GM23248 (cell line): ENCODE measurements at places on chromosomes 3 and 15. TPM values are rescaled to one million over a fixed set of nuclear protein-coding genes. Genes with fewer than 3 reads are reported as not detected.

Gene SLC12A1
- not detected in 2 replicates for polyA plus RNA-seq

DNA sequence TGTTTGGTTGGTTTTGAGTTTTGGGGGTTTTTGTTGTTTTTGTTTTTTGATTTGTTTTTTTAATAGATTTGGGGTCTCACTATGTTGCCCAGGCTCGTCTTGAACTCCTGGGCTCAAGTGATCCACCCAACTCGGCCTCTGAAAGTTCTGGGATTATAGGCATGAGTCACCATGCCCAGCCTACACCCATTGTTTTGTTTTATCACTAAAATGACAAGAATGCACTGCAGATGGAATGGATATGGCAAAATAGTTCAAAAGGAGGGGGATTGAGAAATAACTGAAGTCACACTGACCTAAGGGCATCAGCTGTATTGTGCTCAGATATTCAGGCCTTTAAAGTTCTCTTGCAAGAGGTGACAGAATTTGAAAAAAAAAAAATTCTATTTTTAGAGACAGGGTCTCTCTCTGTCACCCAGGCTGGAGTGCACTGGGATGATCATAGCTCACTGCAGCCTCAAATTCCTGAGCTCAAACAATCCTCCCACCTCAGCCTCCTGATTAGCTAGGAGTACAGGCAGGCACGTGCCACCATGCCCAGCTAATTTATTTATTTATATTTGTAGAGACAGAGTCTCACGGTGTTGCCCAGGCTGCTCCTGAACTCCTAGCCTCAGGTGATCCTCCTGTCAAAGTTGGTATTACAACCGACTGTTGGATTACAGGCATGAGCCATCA is 4.4 kb upstream of the RASA2 start:
- DNase-seq = peak; percentile 84

DNA sequence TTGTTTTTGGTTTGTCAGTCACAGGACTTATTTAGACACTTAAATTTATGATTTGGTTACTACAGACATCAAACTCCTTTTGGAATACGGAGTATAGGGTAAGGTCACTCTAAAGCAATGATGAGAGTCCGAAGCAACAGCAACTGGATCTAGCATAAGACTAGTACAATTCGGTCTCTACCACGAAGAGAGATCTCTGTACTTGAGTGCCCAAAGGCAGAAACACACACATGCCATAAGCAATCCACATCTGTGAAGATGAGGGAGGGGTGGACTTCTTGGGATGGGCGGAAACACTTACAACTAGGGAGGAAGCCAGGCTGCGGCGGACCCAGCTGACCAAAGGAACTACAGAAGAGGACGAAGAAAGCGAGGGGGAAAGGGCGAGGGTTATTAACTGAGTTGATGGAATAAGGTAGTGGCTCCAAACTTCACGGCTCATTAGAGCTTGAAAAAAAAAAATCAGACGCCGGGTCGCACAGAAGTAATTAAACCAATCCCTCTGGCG is 595 bp downstream of the DPH6 start:
- peak; percentile 67 for DNase-seq

Gene SCN11A
- not detected in 2 replicates for polyA plus RNA-seq

Gene C3orf70
- polyA plus RNA-seq = not detected in 2 replicates

GRCh38 chr3:8112587-8112986 is 389.0 kb upstream of the LMCD1 start:
- DNase-seq = no peak

Gene REC114
- not detected in 2 replicates for polyA plus RNA-seq

Gene TIMP4
- polyA plus RNA-seq = 0.27 TPM in 1 of 2 replicates, not detected in the other

GRCh38 chr3:120425572-120426250 is 25.1 kb downstream of the FSTL1 start:
- DNase-seq = peak; percentile 88

GRCh38 chr3:138646513-138646912 is 37.9 kb downstream of the FAIM start:
- no peak for DNase-seq

DNA sequence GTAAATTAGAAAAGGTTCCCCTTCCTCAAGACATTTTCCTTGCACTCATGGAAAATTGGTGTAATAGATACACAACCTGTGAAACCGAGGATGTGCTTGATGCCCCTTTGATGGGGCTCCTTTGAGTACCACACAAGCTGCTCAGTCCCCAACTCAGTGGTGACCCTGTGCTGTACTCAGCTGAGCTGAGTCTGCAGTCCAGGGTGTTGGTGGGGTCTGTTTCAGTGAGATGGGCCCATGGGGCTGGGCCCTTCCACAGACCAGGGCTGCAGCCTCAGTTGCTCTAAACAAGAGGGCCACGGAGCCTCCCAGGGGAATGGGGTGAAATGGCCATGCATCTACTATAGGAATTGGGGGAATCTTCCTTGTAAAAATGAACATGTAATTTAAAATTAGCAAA is 39.3 kb downstream of the KY start:
- DNase-seq = no peak

GRCh38 chr3:98482717-98483482 is 14.6 kb upstream of the OR5K2 start:
- no peak for DNase-seq

- no peak for DNase-seq
These were observed 262.1 kb downstream of the IGSF11 start for GRCh38 chr3:118772547-118773011.

Gene CCDC33
- not detected in 2 replicates for polyA plus RNA-seq

DNA sequence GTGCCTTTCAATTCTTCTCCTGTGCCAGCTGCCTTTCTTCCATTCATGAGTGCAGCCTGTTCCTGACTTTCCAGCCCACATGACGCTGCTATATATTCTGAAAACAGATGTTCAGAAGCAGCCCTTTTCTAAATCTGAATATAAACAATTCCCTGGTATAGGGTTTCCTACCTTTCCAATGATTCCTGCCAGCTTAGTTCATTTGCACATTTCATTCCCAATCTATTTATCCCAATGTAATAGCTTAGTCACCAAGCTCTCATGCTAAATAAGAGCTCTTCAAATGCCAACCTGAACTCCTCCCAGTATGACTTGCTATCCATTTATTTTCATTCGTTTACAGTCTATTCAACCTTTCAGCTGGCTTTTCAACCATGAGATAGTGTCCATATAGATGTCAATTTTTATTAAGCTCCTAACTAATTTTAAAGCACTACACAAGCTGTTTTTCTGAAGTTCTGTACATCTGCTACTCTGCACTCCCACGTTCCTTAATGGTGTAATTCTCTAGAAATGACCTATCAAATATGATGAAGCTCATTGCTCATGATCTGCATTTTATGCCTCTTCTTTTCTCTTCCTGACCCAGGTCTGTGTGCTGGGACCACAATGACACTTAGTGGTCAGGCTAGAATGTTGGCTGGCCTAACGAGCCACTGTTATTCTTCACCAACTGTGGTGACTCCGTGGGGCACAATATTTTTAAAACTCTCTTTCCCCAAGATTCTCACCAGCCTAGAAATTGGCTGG is 605.0 kb upstream of the TBL1XR1 start:
- peak; percentile 59 for DNase-seq

Gene SH2D7
- not detected in 2 replicates for polyA plus RNA-seq

GRCh38 chr15:100809151-100809550 is 70.5 kb upstream of the ALDH1A3 start:
- peak; percentile 16 for DNase-seq

GRCh38 chr3:183265157-183265642 is 12.1 kb downstream of the B3GNT5 start:
- no peak for DNase-seq

GRCh38 chr3:112056451-112056929 is 22.0 kb downstream of the TMPRSS7 start:
- peak; percentile 87 for DNase-seq

GRCh38 chr3:180888992-180889560 is 23.4 kb upstream of the FXR1 start:
- no peak for DNase-seq

Gene CHRM5
- polyA plus RNA-seq = 0.05 TPM in 1 of 2 replicates, not detected in the other

DNA sequence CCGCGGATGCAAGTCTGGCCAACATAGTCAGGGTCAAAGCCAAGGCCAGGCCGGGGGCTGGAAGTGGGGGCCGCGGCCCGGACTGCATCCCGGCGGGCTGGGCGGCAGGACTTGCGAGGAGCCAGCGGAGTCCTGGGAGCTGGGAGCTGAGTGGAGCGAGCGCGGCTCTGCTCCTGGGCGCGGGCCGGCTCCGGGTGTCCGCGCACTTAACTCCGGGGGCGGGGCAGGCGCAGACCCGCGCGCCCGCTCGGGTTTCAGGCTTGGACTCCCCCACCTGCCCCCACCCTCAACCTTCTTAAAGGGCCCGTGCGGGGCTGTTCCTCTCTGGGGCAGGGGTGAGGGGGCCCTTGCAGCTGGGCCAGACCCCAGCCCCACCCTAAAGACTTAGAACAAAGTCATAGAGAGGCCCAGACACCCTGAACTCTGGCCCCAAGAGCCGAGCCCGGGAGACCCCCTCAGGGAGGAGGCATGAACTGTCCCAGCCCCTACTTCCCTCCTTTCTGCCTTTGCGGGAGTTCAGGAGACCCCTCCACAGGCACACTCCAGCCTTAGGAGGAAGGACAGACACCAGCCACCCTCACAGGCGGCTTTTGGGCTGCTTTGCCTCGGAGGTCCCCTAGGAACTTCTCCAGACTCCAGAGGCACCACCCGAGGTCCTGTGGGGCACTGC is at the start of gene CSPG4:
CSPG4 (minus strand) TSS at position 181 of the 670 bp plus-strand sequence; CDS start at position 88, 93 bp downstream.
- peak; percentile 90 for DNase-seq

Gene SPINK8
- not detected in 2 replicates for polyA plus RNA-seq

GRCh38 chr3:10085738-10086137 is 22.3 kb downstream of the FANCD2OS start:
- DNase-seq = no peak

GRCh38 chr3:32180141-32180784 is 58.2 kb upstream of the CMTM8 start:
- DNase-seq = no peak

Gene CA12
- polyA plus RNA-seq = 40.9 and 42.1 TPM in 2 replicates

Gene ST3GAL6
- 0.56 and 1.9 TPM in 2 replicates for polyA plus RNA-seq
